Activated CD4-positive, alpha-beta T cell treated with anti-CD3 and anti-CD28 coated beads for 36 hours (primary cell): ENCODE measurements at places on chromosomes 2 and 18.

- DNase-seq: no peak
Measured at GRCh38 chr18:48361801-48362200, 47.4 kb downstream of the ZBTB7C start.

GRCh38 chr2:18005411-18005810, 126.9 kb downstream of the KCNS3 start:
- DNase-seq: no peak

- no peak for DNase-seq
Measured at GRCh38 chr2:179860255-179861026, 971 bp downstream of the ZNF385B start.

GRCh38 chr2:98518101-98518500, 73.4 kb downstream of the INPP4A start:
- DNase-seq: peak; percentile 72

- DNase-seq: no peak
Measured at GRCh38 chr2:111634995-111635538, 248.9 kb downstream of the ANAPC1 start.

- DNase-seq: no peak
Measured at GRCh38 chr2:18209934-18210639, 331.6 kb downstream of the KCNS3 start.

GRCh38 chr2:118880501-118880900, 33.1 kb upstream of the EN1 start:
- DNase-seq: no peak

DNA sequence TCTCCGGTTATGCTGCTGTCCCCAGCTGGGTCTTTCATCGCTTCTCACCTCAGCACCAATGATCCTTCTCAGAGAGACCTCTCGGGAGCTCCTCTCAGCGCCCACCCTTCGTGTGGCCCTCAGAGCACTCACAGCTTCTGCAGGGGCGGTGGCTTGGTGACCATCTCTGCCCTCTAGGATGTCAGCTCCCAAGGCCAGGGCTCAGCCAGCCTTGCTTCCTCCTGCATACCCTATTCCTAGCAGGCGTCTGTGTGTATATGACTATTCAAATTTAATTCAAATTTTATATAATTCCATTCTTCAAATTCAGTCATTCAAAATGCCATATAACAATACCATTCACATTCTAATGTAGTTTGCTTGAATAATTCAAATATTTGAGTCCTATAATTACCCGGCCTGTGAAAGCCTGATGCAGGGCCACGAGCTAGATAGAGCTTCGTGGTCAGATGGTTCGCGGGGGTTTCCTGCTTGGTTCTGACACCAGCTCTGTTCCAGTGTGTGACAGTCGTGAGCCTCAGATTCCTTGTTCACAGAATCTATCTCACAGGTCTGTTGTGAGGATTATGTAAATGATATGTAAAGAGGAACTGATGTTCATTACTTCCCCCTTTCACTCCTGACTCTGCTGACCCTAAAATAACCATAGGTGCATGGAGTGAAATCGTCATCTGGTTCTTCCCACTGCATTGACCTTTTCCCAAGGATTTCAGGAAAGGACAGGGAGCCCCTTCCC, 94.0 kb upstream of the CNGA3 start:
- no peak for DNase-seq

DNA sequence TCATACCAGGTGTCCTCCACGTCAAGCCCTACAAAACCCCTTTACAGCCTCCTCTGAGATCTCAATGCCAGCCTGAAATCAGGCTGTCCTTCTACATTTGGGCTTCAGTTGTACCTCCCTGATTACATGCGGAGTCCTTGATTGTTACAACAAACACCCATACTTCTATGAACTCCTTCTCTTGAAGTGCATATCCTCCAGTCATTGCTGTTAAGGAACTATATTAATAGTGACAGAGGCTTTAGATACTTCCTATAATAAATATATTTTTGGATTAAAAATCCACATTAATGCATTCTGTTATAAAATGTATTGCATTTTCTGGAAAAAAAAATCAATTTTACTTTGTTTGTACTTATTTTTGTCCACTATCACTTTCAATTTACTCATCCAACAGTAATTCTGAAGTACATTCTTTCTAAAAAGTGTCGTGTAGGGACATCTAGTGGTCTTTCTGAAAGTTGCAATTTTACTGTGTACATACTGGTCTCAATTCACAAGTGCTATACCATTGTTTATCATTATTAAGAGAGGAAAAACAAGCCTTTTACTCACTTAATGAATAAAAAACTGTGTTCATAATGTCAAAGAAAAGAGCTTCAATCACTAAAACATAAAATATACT, 316.4 kb downstream of the DSEL start:
- DNase-seq: no peak

- DNase-seq: peak; percentile 73
Measured at GRCh38 chr2:231717281-231718171, 9.2 kb downstream of the PTMA start.

GRCh38 chr2:134917360-134917865, 1.2 kb upstream of the CCNT2 start:
- peak; percentile 36 for DNase-seq
